Muscle of leg (tissue), 16 donors: ENCODE measurements at places on chromosomes 7 and 10.
A peak's percentile ranks its signal among the peaks of the same experiment; 100 is the strongest.

DNA sequence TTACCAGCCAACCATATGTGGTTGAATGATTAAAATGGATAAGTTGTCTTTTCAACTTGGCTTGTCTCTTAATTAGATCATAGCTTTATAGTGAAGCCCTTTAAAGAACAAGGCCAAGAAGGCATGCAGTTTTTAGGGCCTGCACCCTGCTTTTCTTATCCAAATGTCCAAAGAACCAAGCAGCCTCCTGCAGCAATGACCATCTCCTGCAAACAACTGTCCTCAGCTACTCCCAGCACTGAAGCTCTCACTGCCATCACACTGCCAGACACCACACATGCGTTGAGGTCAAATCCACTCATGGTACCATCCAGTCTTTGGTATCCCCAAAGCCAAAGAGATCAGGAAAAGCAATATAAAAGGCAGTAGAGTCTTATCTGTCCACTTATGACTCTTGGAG is 210.3 kb downstream of the ACTR3B start:
- no peak for DNase-seq

DNA sequence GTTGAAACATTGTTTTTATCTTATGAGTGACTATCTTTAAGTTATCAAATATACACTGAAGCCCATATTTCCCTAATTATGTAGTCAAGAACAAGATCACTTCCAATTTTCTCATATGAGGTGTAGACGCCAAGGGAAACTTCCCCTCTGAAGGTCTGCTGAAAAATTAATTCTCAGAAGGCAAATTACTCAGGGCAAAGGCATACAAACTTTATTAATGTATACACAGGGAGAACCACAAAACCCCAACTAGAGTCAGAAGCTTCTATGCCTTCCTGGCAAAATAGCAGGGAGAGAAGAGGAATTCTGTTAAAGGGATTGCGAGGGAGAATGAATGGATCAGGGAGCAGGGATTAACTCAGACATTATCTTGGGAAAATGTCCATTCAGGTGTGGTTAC is 83.4 kb downstream of the DOCK4 start:
- no peak for DNase-seq

DNA sequence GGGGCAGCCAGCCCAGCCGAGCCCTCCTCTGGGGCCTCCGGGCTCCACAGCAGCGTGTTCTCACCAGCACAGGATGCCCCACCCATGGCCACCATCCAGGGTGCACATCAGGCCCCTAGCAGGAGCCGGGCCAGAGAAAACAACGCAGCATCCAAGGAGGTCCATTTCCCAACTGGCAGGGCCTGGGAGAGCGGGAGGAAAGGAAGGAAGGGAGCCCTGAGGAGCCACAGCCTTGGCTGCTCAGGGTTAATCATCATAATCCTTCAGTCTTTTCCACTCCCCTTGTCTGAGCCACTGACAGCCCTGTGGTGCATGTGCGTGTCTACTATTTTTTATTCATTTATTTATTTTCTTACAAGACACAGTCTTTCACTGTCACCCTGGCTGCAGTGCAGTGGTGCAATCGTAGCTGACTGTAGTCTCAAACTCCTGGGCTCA is 3.6 kb downstream of the PLAC9 start:
- DNase-seq: peak; percentile 95

DNA sequence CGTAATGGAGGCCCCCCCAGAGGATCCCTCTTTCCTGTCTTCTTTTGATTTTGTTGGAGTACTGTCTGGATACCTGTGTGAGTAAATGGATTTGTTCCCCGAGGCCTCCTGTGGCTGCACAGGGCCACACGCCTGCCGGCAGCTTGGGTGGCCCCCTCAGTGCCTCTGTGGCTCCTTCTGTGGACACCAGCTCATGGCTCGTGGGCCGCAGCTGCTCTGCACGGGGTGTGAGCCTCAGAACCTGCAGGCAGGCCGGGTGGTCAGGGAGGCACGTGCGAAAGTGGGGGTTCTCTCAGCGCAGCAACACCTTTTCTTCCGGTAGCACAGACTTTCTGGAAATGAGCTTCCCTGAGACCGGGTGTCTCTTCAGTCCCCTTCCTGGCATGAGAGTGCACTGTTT is 70.3 kb downstream of the WDR37 start:
- DNase-seq: no peak

- DNase-seq: no peak
Observed at GRCh38 chr7:129572205-129572604, 39.3 kb upstream of the NRF1 start.

- DNase-seq: no peak
Observed at GRCh38 chr10:113954409-113954808, 89.3 kb upstream of the ADRB1 start.
